ENCODE measurements at places on chromosomes 2 and 18. TPM values are rescaled to one million over a fixed set of nuclear protein-coding genes. Genes with fewer than 3 reads are reported as not detected.

DNA sequence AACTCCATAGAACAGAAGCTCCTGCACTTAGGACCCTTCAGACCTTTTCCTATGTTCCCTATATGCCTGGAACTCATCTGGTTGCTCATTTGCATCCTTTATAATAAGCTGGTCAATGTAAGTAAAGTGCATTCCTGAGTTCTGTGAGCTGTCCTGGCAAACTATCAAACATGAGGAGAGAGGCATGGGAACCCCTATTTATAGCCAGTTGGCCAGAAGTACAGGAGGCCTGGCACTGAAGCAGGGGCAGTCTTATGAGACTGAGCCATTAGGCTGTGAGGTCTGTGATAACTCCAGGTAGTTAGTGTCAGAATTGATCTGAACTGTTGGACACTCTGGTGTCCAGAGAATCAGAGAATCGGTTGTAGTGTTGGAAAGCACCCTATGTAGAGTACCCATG, 88.4 kb downstream of the EHD3 start:
- H3K36me3 ChIP-seq: no peaks in the 10 kb centered on the region
- H3K4me3 ChIP-seq: no peak overlapping the region
- H3K27me3 ChIP-seq: no peaks in the 10 kb centered on the region
- DNase-seq: no peak

DNA sequence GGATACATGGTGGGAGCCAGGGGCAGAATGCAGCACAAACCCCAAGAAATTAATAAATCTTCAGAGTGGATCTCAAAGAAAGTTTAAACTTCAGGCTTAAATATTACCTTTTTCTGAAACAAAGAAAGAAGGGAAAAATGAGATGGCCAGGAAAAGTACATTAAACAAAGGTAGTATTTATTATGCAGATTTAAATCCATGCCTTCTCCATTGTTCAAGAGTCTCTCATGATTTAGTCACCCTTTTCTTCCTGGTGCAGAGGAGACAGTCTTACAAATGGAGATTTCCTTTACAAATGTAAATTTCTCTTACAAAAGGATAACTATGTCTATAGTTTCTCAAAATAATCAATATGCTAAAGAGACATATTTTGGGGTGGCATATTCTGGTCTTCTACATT, 33.4 kb upstream of the PPM1B start:
- H3K4me3 ChIP-seq: no peak overlapping the region
- H3K27ac ChIP-seq: no peak overlapping the region
- no peaks in the 10 kb centered on the region for H3K27me3 ChIP-seq
- H3K4me1 ChIP-seq: no peaks in the 10 kb centered on the region
- DNase-seq: no peak

DNA sequence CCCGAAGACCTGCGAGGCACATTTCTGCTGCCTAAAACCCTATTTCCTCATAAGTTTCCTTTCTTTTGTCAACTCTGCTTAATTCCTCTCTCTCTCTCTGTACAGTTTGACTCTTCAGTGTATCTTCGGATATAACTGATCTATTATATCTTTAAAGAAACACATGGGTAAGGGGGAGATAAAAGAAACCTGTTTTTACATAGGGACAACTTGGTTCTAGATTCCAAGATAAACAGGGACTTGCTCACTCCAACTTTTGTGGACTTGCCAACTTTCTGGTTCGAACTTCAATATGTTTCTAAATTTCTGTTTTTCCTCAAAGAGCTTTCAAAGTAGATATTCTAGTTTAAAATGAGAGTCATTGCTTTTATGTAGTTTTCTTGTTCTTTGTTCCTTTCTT, 182.7 kb upstream of the EPC2 start:
- H3K4me1 ChIP-seq: no peaks in the 10 kb centered on the region
- H3K4me3 ChIP-seq: no peak overlapping the region
- no peak for DNase-seq
- H3K27ac ChIP-seq: no peak overlapping the region
- H3K36me3 ChIP-seq: no peaks in the 10 kb centered on the region
- no peaks in the 10 kb centered on the region for H3K27me3 ChIP-seq

- H3K36me3 ChIP-seq: no peaks in the 10 kb centered on the region
- no peak overlapping the region for H3K27ac ChIP-seq
- H3K27me3 ChIP-seq: no peaks in the 10 kb centered on the region
- H3K4me3 ChIP-seq: no peak overlapping the region
Measured at GRCh38 chr18:28757466-28758008, 580.6 kb upstream of the CDH2 start.

DNA sequence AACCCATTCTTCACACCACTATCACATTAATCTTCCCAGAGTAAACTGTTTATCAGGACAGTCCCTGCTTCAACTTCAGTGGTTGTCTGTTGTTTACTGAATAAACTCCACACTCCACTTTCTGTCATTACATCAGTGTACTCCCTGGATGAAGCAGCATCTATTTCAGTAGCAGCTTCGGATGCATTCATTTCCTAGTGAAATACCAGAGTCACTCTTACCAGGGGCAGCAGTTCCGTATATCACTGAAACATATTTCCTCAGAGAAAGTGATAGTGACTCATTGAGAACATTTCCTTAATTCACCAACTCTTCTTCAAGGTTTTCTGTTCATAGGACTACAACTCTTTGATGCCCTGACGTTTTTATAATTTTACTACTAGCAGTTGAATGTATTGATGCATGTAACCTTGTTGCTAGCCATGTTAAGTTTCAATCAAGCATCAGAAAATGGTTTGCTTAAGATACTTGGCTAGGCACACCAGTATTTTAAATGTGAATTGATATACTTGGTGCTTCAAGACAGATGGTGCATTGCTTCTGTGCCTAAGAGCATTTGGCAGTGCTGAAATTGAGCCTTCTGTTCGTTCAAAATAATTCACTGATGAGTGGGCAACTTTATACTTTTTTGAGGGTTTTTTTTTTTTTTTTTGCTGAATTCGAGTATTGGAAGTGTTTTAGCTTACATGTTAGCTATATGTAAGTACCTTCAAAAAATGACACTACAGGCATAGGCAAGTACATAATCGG, 92.3 kb downstream of the UBE2E3 start:
- no peak overlapping the region for H3K27ac ChIP-seq
- DNase-seq: no peak
- H3K4me1 ChIP-seq: no peaks in the 10 kb centered on the region
- H3K4me3 ChIP-seq: no peak overlapping the region
- H3K36me3 ChIP-seq: no peaks in the 10 kb centered on the region

- H3K4me3 ChIP-seq: no peak overlapping the region
- H3K4me1 ChIP-seq: no peaks in the 10 kb centered on the region
- no peak overlapping the region for H3K27ac ChIP-seq
- no peak for DNase-seq
Measured at GRCh38 chr18:67980241-67980640, 463.7 kb upstream of the DSEL start.

GRCh38 chr2:1591461-1591770, 152.9 kb downstream of the PXDN start:
- H3K27me3 ChIP-seq: no peaks in the 10 kb centered on the region
- H3K36me3 ChIP-seq: no peaks in the 10 kb centered on the region
- H3K4me1 ChIP-seq: no peaks in the 10 kb centered on the region

DNA sequence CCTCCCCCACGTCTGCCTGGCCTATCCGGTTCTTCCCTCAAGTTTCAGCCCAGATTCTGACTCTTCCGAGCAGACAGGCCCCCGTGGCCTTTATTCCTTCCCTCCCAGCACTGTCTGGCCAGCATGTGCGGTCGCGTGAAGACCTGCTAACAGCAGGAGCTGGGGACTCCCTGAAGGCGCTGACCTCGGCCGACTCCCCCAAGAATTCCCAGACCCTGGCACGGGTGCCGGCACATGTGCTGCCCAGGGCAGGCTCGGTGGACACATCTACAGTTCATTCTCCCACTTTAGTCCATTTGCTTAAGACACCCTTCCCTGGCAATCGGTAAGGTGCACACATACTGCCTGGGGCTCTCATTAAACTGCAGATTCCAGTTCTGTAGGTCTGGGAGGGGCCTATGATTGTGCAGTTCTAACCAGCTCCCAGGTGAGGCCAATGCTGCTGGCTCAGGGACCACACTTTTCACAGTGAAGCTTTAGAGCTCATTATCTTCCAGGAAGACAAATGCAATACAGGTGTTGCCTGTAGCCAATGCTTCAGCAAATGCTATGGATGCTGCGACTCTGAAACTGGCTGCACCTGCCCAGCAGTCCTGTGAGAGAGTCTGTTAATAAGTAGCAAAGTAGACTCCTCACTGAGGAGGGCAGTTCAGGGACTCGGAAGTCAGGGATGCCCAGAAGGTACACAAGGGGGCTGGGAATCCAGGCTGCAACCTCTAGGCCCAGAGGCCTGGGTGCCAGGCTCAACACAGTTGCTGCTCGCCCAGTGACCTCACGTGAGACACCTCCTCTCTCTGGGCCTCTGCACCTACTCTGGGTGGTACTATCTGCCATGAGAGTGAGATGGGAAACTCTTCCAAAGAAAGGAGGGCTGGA, 45.4 kb upstream of the TAF1B start:
- H3K27me3 ChIP-seq: no peaks in the 10 kb centered on the region
- no peak overlapping the region for H3K27ac ChIP-seq
- H3K4me1 ChIP-seq: peaks cover 20% of the 10 kb centered on the region
- no peak for DNase-seq
- no peak overlapping the region for H3K4me3 ChIP-seq

GRCh38 chr2:74571058-74571457, 16.5 kb downstream of the DOK1 start:
- H3K4me3 ChIP-seq: no peak overlapping the region
- H3K27ac ChIP-seq: no peak overlapping the region
- no peaks in the 10 kb centered on the region for H3K36me3 ChIP-seq
- no peaks in the 10 kb centered on the region for H3K27me3 ChIP-seq
- DNase-seq: no peak
- H3K4me1 ChIP-seq: peaks cover 11% of the 10 kb centered on the region

DNA sequence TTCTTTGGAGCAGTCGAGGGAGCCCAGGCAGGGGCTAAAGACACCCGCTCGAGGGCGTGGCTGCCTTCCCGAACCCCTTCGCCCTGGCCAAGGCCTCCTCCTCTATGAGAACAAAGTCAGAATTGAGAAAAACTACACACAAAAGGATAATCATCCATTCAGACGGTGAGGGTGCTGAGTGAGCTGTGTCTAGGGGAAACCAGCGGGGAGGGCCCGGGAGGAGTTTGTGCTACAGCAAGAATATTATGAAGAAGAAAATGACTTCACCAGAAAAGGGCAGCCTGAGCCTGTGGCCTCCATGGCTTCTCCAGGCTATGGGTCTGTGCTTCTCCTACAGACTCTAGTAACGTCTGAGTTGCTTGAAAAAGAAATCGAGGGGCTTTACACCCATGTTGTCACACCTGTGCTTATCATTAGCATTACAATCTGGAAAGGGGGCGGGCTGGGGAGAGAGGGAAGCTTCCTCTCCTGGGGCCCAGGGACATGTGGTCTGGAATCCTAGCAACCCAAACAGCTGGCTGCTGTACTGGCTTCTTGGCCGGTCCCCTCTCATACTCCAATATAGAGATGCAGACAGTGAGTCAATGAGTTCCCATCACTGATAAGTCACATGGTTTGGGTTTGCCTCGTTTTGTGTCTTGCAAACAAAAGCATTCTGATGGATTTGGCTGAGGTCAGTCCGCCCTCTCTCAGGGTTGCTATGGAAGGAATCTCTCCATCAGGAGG, 52.0 kb upstream of the ARL4C start:
- H3K4me3 ChIP-seq: no peak overlapping the region
- H3K4me1 ChIP-seq: no peaks in the 10 kb centered on the region
- no peak overlapping the region for H3K27ac ChIP-seq
- H3K36me3 ChIP-seq: no peaks in the 10 kb centered on the region
- no peak for DNase-seq
- no peaks in the 10 kb centered on the region for H3K27me3 ChIP-seq

DNA sequence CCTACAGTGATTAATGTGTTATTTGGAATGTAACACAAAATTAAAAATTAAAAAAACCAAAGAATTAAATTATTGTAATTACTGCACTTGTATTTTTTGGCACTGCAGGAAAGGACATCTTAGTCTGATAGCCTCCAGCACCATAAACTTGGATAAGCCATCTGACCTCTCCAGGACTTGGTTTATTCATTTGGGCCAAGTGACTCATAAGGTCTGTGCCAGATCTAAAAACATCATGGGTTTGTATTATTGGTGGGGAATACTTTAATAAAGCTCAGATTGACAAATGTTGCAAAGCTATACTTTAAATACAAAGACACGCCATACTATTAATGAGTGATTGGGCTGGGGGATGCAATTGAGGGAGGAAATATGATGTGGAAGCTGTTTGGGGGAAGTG, 225.2 kb downstream of the ZNF521 start:
- no peaks in the 10 kb centered on the region for H3K36me3 ChIP-seq
- H3K27ac ChIP-seq: no peak overlapping the region
- no peak overlapping the region for H3K4me3 ChIP-seq

DNA sequence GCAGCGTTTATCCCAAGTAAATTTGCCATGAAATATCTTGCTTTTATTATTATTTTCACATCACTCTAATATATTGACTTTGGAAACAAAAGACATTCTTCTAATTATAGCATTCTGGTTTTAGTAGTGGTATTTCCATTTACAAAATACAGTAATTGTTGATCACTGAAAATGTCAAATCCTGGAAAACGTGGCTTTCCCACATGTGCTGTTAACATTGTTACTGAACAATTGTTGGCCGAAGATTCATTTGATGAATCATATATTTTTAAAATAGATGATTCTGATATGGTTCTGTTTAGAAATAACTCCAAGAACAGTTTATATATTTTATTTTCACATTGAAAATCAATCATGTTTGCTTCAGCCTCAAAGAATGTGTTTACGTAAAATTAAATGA, 32.9 kb downstream of the SP140 start:
- peaks cover 48% of the 10 kb centered on the region for H3K4me1 ChIP-seq
- H3K36me3 ChIP-seq: no peaks in the 10 kb centered on the region
- H3K27ac ChIP-seq: no peak overlapping the region
- no peak for DNase-seq
- H3K4me3 ChIP-seq: no peak overlapping the region
- H3K27me3 ChIP-seq: no peaks in the 10 kb centered on the region

TANC1 gene
- total RNA-seq: 0.11 TPM

FZD7 gene
- 0.55 TPM for total RNA-seq

TOGARAM2 gene
- total RNA-seq: 5.0 TPM

CMPK2 gene
- 1.1 TPM for total RNA-seq
